ENCODE measurements at places on chromosomes 11 and 22.

GRCh38 chr11:92266806-92267205, 42.2 kb downstream of the FAT3 start:
- DNase-seq = no peak

GRCh38 chr11:128896356-128896755, 5.2 kb downstream of the KCNJ5 start:
- no peak for DNase-seq

GRCh38 chr22:47293368-47294221, 531.1 kb downstream of the TBC1D22A start:
- DNase-seq = no peak

GRCh38 chr22:24445481-24446259, 18.3 kb downstream of the ADORA2A start:
- DNase-seq = no peak

GRCh38 chr11:122523846-122524805, 131.4 kb upstream of the UBASH3B start:
- DNase-seq = no peak

All from stimulated activated CD4-positive, alpha-beta T cell treated with anti-CD3 and anti-CD28 coated beads, Interleukin-12 subunit alpha, Interleukin-12 subunit beta, amount 100 ng/mL, for 4 hours (primary cell).